Astrocyte of the spinal cord (primary cell): ENCODE measurements at places on chromosomes 16 and 17.
A peak's percentile ranks its signal among the peaks of the same experiment; 100 is the strongest.

- no peak for DNase-seq
Measured at GRCh38 chr16:83974475-83974874, 6.4 kb downstream of the NECAB2 start.

- DNase-seq = no peak
Measured at GRCh38 chr17:15659236-15659635, 24.9 kb downstream of the TRIM16 start.

- peak; percentile 76 for DNase-seq
Measured at GRCh38 chr17:29237476-29238132, 9.1 kb upstream of the CRYBA1 start.

- DNase-seq = no peak
Measured at GRCh38 chr16:71557954-71558582, 18.8 kb downstream of the TAT start.

- DNase-seq = no peak
Measured at GRCh38 chr16:85658504-85659326, 30.0 kb downstream of the GINS2 start.

DNA sequence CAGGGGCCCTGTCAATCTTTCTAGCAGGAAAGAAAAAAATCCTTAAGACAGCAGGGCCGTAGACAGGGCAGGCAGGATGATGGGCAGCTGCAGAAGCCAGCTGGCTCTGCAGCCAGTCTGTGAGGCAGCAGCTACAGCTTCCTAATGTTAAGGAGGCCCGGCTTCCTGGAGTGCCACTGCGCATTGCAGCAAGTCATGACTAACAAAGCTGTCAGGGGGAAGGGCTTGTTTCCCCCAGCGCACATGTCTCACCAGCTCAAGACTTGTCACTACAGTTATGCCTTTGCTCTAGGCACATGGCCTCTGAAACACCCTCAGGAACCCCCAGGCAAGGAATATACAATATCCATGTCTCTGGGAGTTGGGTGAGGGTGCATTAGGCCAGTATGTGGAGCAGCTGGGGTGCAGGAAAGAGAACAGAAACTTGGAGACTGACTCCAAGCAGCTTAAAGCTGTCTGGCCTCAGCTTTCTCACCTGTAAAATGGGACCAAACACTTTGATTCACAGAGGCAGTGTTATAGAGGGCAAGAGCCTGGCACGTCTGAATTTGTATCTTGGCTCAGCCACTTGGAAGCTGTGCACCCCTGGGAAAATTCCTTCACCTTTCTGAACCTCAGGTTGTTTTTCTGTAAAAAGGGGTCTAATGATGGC lies 220.0 kb downstream of the HAPSTR1 start:
- DNase-seq = no peak

DNA sequence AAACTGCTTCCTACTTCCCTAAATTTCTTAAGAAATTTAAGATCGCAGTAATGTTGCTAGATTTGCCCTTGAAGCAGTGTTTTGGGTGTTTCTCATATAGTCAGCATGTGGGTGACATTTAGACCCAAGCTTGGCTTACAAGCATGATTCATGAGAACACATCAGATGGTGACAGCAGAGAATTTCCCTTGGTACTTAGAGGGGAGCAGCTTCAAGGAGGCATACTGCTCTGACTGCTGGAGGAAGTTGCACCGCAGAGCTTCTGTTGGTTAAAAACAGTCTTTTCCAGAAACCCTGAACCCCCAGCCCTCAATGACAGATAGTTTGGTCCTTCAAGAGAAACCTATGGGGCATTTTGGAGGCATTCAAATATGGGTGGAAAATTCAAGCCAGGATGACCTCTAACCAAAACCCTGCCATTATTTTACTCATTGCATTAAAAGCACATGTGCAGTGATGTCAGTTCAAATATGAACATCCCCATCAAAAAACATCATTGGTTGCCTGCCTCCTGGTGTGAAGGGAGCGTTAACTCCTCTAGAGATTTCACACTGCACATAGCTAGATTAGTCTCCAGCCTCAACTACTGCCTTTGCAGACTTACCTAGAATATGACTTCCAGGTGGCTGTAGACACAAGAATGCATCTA lies 201.5 kb upstream of the CACNG5 start:
- peak; percentile 69 for DNase-seq

GRCh38 chr17:51422634-51423033 lies 162.3 kb downstream of the UTP18 start:
- no peak for DNase-seq

- peak; percentile 73 for DNase-seq
Measured at GRCh38 chr16:64738321-64738960, 383.4 kb downstream of the CDH11 start.

- no peak for DNase-seq
Measured at GRCh38 chr16:86319585-86320236, 190.6 kb upstream of the FOXF1 start.

- peak; percentile 67 for DNase-seq
Measured at GRCh38 chr16:4370570-4371356, 885 bp upstream of the VASN start.

DNA sequence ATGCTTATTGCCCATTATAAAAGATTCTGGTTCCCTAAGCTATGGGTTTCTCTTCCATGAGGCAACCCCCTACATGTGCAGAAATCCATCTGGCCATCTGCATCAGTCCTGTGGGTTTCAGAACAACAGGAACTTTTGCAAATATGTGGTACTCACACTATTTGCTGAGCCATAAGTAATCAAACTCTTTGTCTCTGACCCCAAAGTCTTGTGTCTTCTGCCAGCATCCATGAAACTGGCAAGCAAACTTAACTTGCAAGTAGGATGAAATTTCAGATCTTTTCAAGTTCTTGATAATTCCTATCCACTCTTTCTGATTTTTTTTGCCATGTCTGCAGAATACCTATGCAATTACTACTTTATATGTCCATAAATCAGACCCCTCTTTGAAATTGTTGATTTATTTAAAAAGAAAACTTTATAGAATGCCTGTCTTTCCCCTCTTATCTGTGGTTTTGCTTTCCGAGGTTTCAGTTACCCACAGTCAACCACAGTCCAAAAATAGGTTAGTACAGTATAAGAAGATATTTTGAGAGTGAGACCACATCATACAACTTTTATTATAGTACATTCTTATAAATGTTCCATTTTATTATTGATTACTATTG lies 158.4 kb upstream of the IRX3 start:
- DNase-seq = peak; percentile 65

GRCh38 chr17:44159519-44160210 lies 10.8 kb upstream of the ASB16 start:
- DNase-seq = no peak

DNA sequence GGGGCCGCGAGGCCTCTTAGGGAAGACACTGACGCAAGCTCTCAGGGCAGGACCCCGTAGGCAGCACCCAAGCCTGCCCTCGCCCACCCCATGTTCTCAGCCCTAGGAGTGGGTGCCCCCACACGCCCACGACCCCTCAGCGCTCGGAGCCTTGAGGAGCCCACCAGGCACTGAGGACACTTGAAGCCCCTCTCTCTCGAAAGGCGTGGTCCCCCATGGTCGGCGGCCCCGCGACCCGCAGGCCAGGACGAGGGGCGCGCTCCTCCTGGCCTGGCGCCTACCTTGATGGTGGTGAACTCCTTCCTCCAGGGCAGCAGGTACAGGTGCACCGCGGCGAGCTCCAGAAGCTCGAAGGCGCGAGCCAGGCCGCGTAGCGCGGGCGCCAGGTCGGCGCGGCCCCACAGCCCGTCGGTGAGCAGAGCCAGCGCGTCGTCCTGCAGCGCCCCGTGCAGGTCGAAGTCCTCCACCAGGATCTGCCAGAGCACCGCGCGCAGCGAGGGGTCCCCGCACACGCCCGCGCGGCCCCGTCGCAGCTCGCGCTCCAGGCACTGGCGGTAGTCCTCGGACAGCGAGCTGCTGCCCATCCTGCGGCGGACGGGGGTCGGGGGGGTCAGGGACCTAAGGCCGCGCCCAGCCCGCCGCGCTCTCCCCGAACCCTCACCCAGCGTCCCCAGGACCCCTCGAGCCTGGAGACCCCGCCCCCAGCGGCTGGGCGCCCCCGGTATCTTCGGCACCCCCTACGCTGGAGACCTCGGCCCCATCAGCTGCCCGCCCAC lies 668 bp downstream of the SPATA2L start:
- DNase-seq = peak; percentile 35

DNA sequence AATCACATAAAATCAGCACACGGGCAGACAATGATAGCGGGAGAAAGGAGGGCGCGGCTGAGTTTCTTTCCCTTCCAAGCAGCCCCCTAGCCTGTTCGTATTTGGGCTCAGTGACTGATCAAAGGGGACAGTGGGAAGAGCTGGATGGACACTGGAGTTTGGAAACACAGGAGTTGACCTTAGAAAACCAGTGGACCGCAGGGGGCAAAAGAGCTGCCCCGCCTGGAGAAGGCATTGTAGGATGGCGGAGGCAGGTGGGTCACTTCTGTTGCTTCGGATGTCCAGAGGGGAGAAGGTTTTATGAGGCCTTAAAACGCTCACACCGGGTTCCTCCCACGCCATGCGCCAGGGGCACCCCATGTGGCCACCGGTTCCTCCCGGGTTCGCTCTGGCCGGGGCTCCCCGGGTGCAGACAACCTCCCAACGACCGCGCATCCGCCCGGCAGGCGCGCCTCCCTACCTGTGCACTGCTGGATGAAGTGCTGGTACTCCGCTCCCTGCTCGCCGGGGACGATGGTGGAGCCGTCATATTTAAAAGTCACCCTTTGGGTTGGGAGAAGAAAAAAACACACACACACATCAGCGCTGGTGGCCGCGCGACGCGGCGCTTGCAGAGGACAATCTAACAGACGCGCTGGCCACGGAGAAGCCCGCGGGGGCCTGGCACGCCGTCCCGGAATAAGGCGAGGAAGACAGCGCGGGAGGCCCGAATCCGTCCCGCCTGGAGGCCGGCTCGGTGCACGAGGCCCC lies 662 bp downstream of the COTL1 start:
- DNase-seq = peak; percentile 28

DNA sequence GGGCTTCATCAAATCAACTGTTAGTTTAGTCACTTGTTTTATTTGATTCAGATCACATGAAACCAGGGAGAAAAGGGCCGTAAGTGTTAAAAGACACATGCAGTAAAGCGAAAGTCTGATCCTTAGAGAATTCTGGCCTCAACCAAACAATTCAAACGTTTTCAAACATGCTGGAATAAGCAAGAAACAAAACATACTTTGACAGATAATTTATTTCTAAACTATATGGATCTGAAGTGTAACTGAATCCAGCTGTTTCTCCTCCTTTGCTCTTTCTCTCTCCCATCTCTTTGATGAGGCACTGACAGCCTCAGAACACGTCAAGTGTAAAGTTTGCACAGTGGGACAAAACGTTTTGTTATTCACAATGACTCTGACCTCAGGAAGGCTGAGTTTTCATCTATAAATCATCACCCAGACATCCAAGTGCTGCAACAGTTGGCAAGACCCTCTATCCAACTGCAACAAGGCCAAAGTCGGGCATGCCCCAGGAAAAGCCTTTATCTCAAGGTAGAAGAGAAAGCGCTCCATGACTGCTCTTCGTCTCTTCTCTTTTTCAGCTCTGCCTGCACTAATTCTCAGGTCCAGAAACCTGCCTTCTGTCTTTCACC lies 267.1 kb upstream of the MYOCD start:
- DNase-seq = no peak

DNA sequence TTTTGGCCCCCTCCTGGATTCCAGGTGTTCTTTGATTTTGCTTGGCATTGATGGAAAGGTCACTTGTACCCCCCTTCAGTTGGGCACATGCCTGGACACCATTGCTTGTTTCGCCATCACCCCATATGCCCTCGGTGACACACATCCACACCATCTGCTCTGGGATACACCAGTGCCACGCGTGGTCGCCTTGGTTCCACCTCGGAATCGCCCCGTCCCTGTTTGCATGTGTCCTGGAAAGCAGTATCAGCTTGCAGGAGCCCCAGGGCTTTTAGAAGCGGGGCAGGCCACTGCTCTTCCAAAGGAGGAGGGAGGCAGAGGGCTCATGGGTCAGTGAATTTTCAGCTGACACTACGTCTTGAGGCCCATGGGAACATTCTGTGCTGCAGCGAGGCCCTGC lies 607.9 kb downstream of the KCNJ18 start:
- no peak for DNase-seq

- DNase-seq = no peak
Measured at GRCh38 chr16:8588682-8589056, 1.6 kb downstream of the TMEM114 start.

DNA sequence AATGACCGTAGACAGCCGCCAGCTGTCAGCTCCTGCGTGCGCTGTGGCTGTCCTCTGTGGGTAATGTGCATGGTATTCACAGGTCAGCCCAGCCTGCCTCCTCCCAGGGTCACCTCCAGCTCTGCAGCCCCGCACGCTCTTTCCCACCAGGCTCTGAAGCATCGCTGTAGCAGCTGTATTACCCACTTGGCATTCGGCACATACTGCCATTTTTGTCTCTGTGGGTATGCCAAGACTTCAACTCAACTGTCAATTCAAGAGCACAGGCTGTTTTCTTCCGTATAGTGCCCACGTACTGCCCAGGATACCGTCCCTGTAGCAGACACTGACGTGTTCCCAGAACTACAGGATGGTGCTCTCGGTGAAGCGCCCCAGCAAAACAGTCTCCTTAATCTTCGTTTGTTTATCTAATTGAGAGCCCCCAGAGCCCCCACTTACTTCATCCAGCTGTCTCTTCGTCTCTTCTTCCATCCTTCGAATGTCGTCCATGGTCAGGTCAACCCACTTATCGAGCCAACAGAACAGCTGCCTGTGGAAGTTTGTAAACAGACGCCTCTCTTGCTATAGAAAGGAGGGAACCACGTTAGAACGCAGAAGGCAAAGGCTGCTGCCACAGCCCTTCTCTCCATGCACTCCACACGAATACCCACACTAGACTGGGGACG lies 17.4 kb upstream of the INPP5K start:
- no peak for DNase-seq

DNA sequence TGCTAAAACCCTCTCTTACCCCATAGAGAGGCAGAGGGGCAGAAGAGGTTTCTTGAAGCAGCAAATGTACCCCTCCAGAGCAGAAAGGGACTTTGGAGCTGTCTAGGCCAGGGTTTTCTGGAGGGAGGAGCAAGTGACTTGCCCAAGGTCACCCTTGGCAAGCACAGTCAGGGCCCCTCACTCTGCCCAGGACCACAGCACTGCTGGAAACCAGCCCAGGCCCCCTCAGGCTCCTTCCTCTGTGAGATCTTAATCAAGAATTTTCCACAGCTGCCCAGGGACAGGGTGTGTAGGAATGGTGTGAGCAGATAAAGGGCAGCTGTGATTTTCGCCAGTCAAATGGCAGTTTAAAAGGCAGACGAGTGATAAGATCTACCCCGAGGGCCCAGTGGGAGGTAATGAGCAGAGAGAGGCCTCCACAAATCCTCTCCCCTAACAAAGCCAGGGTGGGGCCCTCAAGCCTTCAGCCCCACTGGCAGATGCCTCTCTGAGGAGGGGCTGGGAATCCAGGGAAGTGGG lies 3.9 kb upstream of the SLC12A3 start:
- DNase-seq = no peak

GRCh38 chr16:76503091-76503490 lies 225.9 kb downstream of the CNTNAP4 start:
- DNase-seq = no peak
